ENCODE measurements at places on chromosomes 2 and 18.

DNA sequence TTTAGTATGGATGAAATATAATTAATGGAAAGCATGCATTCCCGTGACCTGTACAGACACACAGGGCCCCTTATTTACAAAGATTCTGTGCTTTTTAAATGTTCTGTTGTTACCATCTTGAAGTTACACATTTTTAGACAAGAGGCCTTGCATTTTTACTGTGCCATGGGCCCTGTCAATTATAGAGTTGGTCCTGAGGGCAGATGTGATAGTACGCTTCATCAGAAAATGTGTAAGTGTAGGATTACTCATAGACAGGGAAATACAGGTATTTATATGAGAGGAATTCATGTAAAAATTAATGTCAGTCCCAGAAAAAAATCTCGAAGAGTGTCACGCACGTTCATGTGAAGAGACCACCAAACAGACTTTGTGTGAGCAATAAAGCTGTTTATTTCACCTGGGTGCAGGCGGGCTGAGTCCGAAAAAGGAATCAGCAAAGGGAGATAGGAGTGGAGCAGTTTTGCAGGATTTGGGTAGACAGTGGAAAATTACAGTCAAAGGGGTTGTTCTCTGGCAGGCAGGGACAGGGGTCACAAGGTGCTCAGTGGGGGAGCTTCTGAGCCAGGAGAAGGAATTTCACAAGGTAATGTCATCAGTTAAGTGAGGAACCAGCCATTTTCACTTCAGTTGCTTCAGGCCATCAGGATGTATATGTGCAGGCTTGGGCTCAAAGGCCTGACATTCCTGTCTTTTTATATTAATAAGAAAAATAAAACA is 12.2 kb upstream of the ALPK2 start:
- no peak for DNase-seq

DNA sequence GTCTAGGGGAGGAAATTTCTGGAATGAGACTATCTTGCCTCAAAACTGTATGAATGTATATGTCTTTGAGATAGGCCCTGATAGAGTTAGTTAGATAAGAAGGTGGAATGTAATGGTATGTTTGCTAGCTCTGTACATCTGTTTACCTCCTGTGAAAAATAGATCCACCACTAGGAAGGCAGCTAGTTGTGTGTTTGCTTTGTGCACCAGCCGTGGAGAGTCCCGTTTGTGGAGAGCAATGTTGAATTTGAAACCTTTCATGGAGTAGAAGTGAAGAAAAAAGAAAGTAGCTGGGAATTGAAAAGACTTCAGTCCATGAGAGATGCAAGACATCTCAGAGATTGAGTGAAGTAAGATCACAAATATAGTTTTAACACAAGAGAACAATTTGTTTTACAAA is 25.4 kb downstream of the ASXL3 start:
- DNase-seq = no peak

- no peak for DNase-seq
Observed at GRCh38 chr18:34077599-34077998, 147.1 kb downstream of the NOL4 start.

DNA sequence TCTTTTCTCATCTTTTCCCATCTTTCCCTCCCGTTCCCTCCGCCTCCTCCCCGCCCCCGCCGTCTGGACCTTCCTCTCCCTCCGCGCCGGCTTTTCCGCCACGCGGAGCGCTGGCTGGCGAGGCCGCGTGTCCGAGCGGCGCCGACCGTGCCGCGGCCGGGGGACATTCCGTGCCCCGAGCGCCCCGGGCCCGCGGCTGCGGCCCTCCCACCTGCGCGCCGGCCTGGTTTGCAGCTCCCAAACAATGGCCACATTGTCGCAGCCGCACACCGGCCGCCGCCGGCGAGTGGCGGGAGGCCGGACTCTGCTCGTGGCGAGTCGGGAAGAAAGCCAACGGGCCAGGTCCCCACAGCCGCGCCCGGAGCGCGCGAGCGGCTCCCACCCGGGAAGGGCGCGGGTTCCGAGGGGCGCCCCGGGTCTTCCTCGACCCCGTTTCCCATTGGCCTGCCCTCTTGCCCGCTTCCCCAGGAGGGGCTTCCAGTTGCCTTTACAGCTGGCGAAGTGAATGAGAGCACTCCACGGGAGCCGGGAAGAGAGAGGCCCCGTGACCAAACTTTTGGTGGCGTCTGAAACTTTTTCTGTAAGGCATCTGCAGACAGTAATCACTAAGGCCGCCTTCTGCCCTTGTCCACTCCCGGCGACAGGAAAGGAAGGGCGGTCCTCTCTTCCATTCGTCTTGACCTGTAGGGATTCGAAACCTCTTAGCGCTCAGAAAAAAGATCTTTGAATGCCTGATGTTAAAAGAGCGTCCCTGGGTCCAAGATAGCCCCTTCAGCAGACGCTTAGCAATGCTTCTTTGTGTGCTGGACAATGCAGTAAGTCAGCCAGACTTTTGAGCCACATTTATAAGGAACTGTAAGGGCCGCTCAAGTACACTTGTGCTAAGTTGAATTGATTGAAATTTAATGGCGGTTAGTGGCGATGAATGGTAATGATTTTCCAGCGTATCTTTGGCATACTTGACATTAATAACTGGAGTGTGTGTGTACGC is 6.2 kb downstream of the GLI2 start:
- no peak for DNase-seq

DNA sequence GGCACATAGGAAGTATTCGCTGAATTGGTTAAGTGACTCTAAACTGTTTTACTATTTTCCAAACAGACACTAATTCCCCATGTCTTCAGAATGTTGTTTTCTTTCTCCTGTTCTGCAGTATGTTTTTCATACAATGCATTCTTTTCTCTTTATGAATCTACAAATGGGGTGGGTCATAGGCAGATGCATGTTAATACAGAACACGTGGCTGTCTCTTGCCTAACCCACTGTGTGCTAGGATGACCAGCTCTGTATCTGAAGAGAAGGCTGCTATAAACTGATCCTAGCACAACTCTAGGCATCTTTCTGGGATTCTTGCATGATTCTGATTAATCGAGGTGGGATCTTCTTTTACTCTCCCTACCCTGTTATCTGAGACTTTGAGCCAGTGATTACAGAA is 826.0 kb downstream of the PLCL1 start:
- DNase-seq = no peak

Data from stimulated activated CD8-positive, alpha-beta memory T cell treated with anti-CD3 and anti-CD28 coated beads, Interleukin-7, amount 100 ng/mL, for 1 hour (primary cell).